ENCODE measurements at places on chromosomes 2 and 18.

DNA sequence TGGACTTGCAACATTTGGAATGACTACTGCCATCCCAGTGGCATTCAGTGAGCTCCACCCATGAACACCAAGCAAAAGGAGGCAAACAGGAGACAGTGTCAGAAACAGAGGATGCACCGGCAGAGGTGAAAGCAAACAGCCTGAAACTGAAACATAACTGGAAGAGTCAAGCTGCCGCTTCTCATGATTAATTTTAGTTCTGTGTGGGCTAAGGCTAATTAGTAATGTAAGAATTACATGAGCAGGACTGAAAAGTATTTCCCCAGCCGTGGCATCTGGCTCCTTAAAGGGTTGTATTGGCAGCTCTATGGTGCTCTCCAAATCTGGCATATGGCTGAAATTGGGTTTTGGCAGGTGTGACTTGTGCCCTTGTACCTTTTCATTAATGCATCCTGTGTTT lies 1108.1 kb downstream of the TSN start:
- DNase-seq: no peak

DNA sequence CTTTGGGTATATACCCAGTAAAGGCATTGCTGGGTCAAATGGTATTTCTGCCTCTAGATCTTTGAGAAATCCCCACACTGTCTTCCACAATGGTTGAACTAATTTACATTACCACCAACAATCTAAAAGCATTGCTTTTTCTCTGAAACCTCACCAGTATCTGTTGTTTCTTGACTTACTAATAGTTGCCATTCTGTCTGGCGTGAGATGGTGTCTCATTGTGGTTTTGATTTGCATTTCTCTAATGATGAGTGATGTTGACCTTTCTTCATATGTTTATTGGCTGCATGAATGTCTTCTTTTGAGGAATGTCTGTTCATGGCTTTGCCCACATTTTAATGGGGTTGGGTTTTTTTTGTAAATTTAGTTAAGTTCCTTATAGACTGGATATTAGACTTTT lies 382.6 kb upstream of the ZNF804A start:
- no peak for DNase-seq

DNA sequence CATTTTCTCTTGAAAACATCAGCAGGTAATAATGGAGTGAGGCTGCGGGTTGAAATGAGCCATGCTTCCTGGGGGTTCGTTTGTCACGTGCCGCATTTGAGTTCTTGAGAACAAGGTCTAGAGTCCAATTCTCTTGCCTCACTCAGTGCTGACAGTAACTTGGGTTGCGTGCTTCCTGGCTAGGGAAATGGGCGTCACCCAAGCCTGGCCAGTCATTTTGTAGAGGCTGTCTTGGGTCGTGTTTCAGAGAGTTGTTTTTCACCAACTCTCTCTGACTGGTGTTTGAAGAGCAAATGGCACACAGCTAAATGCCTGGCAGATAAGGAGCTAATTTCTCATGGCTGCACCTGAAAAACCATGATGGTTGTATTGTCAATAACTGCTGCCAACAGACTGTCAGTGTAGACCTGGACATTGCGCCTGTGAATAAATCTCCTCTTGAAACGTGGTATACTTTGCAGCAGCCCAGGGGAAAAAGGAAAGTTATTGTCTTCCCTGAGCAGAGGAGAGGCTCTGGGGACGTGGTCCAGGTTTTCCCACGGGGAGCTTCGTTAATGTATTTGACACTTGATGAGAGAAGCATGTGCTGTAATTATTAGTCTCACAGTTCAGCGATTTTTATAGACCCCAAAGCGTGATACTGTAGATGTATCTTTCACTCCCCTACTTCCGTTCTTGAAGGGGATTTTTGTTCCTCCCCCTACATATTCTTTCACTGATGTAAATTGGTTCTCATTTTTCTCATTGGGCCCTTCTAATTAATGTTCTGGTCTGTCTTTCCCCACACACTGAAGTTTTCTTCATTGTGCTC lies 196.0 kb downstream of the FHOD3 start:
- DNase-seq: no peak

GRCh38 chr2:219662566-219662965 lies 35.1 kb downstream of the SLC4A3 start:
- DNase-seq: no peak

DNA sequence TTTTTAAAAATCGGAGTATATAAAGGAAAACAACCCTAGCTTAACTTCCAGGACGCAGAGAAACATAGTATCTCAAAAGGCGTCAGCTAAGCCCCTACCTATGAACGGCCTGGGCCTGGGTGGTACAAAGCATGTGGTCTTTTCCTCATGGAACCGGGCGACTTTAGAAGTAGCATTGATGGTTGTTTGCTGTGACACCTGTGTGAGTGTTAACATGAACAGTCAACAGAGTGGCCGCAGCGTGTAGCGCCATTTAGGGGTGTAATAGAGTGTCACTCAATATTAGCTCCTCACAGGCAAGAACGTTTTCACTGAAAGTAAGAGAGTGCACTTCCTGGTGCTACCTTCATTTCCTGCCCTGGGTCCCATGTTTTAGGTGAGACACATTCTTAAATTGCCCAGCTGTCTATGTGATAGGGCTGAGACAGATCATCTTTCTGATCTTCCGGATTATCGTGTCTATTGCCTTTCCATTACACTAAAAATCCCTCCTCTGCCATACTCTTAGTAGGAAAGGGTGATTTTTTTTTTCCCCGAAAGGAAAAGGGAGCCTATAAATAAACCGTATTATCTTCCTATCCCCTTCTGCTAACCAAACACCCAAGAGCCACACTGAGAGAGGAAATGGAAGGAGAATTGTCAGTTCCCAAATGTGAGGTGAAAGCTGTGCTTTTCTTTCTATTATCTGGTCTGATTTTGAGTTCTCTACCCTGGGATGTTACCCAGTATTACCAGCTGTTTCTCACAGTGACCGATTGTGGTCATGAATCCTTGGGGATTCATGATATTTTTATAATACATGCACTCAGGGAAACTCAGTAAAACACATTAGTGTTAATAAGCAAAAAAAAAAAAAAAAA lies 1.3 kb downstream of the GORASP2 start:
- DNase-seq: peak; percentile 63

- DNase-seq: no peak
Measured at GRCh38 chr2:30109856-30110255, 37.0 kb upstream of the YPEL5 start.

DNA sequence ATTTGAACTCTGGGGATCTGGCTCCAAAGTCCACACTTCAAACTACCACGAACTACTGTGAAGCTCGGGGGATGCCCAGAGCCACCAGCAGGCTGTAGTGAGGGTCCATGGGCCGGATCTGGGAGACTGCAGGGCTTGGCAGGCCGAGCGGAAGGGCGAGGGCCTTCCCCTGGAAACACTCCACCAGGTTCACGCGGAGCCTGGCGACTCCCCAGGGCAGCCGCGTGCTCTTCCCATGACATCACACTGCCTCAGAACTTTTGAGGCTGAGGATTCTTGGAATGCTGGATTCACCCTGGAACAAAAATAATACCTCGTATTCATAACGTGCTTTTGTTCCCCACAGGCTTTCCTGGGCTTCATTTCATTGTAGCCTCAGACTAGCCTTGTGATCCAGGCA lies 201.0 kb downstream of the SMAD7 start:
- DNase-seq: no peak

DNA sequence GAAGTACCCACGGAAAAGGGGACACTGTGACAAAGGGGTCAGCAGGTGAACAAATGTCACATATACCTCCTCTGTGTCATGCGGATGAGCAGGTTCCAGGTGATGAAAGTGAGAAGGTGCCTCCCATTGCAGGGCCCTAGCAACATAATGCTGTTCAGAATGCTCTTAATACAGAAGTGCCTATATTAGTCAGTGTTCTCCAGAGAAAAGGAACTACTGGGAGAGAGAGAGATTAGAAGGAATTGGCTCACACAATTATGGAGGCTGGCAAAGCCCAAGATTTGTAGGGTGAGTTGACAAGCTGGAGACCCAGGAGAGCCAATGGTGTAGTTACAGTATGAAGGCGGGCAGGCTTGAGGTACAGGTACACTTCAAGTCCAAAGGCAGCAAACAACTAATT lies 98.1 kb upstream of the CDC42EP3 start:
- DNase-seq: no peak

DNA sequence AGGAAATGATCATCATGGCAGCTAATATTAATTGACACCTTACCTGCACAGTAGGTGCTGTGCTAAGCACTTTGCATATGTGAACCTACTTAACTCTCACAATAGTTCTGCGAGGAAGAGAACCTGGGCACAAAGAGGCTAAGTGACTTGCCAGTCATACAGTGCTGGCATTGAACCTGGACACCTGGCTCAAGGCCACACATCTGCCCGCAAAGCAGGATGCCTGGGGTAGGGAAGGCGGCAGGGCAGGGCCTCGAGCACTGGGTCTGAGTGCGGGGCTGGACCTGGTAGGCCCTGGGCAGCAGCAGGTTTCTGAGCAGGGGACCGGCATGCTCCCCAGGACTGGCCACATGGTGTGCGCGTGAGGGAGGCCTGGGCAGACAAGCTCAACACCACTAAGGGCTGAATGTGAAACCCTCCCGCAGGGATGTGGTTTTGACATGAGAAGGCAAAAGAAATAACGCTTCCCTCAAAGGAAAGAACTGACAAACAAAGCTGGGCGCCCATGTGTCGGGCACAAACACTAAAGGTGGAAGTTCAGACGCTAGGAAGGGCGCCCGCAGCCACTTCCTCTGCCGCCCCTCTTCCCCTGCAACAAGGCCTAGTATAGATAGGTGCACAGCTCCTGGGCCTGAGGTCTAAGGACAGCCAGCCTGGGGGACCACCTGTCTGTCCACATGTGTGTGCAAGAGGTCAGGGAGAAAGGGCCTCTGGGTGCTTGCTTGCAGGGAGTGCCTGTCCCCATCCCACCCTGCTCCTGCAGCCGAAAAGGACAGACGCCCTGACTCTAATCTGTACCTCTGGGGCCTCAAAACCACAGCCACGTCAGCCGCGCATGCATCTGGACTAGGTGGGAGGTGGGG lies 92.5 kb downstream of the ZFP36L2 start:
- DNase-seq: peak; percentile 94

DNA sequence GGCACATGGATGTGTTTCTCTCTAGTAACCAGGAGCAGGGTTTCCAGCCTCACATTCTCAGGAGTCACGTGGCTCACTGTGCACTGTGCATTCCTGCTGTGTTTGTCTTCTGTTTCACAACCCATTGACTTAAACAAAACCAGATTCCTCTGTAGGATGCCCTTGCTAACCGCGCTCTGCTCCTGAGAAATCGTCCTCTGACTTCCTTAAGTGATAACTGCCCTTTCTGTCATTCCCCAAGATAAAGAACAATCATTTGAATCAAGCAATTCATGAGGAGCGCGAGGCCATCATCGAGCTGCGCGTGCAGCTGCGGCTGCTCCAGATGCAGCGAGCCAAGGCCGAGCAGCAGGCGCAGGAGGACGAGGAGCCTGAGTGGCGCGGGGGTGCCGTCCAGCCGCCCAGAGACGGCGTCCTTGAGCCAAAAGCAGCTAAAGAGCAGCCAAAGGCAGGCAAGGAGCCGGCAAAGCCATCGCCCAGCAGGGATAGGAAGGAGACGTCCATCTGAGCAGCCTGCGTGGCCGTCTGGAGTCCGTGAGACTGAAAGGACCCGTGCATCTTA lies 60.2 kb downstream of the RALBP1 start:
- no peak for DNase-seq

DNA sequence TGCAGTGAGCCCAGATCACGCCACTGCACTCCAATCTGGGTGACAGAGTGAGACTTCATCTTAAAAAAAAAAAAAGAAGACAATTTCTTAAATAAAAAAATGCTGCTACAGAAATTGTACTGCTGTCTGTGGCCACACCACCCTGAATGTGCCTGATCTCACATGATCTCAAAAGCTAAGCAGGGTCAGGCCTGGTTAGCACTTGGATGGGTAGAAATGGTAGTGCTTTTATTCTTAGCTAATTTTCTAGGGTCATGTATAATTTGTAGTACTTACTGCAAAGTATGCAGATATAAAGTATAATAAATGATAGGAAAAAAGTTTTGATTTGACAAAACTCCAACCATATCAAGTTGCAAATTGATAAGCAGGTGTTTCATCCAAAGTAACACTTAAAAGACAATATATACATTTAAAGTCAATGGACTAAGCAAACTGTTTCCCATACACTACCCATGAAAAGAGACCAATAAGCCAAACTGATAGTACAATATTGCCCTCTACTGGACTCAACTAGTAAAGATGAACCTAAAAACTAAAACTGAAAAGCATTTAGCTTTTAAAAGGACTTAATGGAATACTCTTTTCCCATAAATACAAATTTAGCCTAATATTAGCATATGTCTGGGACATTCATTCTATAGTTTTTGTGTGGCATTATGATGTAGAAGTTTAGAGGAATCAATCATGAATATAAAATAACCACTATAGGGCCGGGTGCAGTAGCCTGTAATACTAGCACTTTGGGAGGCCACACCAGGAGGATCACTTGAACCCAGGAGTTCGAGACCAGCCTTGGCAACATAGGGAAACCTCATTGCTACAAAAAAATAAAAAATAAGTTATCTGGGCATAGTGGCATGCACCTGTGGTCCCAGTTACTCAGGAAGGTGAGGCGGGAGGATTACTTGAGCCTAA lies 18.6 kb upstream of the PEX13 start:
- DNase-seq: peak; percentile 78

- DNase-seq: no peak
Measured at GRCh38 chr2:95009412-95009811, 16.1 kb upstream of the MAL start.

DNA sequence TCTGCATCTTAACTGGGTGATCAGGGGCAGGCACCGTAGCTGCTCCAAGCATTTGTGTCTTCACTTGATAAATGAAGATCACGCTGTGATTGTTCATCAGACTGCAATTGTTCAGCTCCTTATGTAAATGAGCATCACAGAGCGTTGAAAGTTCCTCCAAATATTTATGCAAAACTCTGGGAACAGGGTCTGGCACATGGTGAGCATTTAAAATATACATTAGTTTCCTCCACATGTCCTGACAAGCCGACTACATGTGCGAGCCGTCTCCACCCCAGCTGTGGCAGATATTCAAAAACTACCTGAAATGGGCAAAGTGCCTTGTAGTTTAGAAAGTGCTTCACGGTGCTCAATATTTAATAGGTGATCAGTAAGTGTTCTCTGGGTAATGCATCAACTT lies 175.1 kb upstream of the ID2 start:
- no peak for DNase-seq

- DNase-seq: no peak
Measured at GRCh38 chr2:60365556-60365955, 187.9 kb downstream of the BCL11A start.

DNA sequence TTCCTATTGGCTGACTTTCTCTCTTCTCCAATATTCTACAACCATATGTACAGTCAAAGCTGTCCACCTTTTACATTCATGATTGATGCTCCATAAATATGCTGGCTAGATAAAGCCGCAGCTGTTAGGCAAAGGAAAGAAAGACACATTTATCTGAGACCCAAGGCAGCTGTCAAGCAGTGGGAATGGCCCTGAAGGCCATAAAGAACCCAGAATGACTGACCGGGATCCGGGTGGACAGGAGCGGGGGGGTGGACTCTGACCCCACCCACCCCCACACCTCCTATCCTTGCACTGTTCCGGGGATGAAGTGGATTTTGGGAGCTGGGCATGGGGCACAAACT lies 116.4 kb downstream of the RTP5 start:
- no peak for DNase-seq

GRCh38 chr2:65054749-65055421 lies 1.3 kb upstream of the CEP68 start:
- no peak for DNase-seq

GRCh38 chr2:28085201-28085600 lies 194.7 kb downstream of the BABAM2 start:
- DNase-seq: no peak

Data from KBM-7 (cell line).